Osteoblast (primary cell): ENCODE measurements at places on chromosomes 12 and 14. TPM values are rescaled to one million over a fixed set of nuclear protein-coding genes. Genes with fewer than 3 reads are reported as not detected.

DNA sequence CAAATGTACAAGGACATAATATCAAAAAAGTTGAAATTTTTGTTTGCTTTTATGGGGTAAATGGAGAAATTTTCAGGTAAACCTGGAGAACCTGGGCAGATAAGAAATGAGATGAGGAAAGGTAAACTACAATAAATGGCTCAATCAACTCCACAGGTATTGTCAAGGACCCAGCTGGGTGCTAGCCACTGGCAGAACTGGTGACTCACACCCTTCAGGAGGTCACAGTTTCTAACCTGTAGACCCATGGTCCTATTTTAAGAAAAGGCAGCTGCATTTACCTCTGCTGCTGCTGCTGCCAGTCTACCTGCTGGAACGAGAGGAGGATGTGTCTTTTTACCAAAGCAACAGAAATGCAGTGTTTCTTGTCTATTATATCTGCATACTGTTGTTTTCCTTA lies 226.6 kb downstream of the ALG10B start:
- no peak for DNase-seq

- DNase-seq: no peak
Observed at GRCh38 chr14:51657762-51658161, 6.1 kb downstream of the FRMD6 start.

GRCh38 chr14:49942090-49942489 lies 49.2 kb downstream of the ARF6 start:
- DNase-seq: no peak

- no peak for DNase-seq
Observed at GRCh38 chr12:27535318-27535717, 11.3 kb downstream of the PPFIBP1 start.

Gene COQ10A
- 10.1 and 14.4 TPM in 2 replicates for total RNA-seq

DNA sequence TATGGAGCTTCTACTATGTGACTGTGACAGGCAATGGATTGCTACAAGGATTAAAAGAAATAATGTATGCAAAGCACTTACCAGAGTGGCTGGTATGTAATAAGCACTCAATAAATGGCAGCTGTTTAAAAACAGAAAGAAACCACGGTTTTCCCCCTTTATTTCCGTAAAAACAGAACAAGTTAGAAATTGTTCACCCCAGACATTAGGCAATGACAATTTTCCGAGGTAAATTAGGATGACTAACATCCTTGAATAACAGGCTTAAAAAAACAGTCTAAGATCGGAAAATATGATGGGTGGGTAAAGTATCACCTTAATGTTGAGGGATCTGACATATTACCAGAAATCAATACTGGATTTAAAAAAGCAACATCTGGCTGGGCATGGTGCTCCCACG lies 20.9 kb upstream of the CNIH1 start:
- peak; percentile 82 for DNase-seq

DNA sequence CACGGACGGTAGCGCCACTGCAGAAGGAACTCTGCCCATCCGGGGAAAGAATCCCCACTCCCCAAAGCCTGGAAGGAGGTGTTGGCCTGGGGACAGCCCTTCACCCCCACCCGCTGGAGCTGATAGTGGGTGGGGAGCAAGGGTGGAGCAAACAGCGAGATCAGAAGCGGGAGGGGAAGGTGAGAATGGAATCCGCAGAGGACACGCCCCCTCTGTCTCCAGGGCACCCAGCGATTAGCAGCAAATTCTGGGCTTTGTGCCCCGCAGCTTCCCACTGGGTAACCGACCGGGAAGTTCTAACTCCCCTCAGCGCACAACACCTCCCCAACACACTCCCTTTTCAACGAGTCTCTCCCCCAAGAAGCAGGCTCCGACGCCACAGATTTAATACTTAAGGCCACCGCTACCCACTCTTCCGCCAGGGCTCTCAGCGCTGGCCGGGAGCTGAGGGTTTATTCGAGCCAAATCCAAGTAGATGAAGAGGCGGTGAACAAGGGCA lies 1.4 kb downstream of the SLC25A29 start:
- peak; percentile 97 for DNase-seq

Gene ZNF891
- total RNA-seq: 1.4 and 1.5 TPM in 2 replicates
